Hippocampal formation (tissue), 2 donors: ENCODE measurements at places on chromosomes 7 and 10.

- DNase-seq = no peak
Observed at GRCh38 chr10:71769279-71769823, 4.0 kb downstream of the VSIR start.

DNA sequence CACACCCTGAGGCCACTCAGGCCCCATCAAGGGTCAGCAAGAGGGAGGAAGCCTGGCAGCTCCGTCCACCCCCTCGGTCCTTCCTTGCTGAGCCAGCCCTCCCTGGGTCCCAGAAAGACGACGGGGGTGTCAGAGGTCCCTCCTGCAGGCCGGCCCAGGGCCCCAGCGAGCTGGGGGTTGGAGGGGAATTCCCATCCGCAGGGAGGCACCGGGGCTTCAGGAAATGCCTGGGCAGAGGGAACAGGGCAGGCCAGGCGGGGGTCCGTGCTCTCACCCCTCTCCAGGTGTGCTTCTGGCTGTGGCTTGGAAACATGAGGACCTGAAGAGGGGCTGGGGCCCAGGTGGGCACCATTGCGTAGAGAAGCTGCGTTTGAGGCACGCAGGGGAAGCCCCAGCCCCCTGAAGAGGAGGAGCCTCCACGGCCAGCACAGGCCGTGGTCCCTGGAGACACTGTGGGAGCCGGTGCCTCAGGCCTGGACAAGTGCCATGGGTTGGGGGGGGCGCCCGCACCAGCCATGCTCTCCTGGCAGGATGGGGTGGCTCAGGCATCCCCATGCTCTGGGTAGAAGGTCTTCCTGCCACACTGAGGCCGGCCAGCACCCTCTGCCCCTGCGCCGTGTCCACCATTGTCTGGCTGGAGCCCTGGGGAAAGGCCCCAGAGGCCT, 66.7 kb downstream of the PDGFA start:
- DNase-seq = no peak

DNA sequence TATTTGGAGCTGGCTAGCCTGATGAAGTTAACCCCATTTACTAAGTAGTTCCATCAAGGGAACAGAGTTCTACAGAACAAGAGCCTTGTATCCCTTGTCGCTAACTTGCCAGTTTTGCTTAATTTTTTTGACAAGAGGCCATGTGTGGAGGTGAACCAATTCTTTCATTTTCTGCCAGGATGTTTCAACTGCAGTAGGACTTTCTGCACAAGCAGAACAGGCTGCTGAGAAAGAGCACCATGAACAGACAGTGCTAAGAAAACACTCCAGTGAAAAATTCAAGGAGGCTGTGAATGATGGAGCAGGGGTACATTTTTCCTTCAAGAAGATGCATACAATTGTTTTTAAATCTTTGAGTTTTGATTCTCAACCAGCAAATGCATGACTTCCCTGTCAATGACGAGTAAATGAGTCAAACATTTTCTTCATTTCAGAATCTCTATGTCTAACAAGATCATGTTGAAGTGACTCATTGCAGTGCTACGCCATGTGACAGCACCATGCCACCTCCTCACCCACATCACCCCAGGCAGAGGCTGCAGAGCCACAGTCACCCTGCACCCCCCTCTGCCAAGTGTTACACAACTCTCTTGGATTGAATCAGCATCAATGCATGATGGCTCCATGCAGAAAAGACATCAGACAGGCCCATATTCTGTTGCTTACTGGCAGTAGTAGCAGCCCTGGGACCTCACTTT, 193.1 kb downstream of the COBL start:
- DNase-seq = peak; percentile 66

- no peak for DNase-seq
Observed at GRCh38 chr10:120741396-120741795, 109.8 kb upstream of the WDR11 start.

DNA sequence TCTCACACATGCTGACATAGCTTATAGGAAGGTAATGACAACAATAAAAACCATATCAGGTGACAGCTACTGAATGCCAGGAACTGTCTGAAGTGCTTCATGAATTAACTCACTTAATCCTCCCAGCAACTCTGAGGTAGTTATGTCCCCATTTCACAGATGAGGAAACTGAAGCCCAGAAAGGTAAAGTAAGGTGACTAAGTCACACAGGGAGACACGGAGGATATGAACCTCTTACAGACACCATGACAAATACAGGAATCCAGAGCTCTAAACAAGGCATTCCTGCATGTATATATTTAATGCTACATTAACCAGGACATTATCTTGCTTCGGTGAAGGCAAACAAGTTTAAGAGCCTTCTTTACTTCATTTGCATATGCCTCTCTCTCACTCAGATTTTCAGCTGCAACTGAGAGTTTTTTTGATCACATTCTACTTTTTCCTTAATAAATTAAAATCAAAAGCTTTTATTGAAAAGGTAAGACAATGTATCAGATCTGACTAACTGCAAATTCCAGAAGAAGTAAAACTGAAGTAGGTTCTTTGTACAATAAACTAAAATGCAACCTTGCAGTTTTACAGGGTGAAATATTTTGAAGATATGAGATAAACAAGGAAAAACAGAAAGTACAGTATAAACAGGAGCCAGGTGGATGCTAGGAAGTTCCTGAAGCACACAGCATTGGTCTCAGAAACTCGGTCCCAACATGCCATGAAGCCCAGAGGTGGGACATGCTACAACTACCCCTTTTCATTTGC, 79.5 kb downstream of the SGMS1 start:
- DNase-seq = no peak

- no peak for DNase-seq
Observed at GRCh38 chr7:157508477-157508881, 171.7 kb downstream of the DNAJB6 start.

- DNase-seq = no peak
Observed at GRCh38 chr10:97500297-97500575, 1.5 kb downstream of the UBTD1 start.

DNA sequence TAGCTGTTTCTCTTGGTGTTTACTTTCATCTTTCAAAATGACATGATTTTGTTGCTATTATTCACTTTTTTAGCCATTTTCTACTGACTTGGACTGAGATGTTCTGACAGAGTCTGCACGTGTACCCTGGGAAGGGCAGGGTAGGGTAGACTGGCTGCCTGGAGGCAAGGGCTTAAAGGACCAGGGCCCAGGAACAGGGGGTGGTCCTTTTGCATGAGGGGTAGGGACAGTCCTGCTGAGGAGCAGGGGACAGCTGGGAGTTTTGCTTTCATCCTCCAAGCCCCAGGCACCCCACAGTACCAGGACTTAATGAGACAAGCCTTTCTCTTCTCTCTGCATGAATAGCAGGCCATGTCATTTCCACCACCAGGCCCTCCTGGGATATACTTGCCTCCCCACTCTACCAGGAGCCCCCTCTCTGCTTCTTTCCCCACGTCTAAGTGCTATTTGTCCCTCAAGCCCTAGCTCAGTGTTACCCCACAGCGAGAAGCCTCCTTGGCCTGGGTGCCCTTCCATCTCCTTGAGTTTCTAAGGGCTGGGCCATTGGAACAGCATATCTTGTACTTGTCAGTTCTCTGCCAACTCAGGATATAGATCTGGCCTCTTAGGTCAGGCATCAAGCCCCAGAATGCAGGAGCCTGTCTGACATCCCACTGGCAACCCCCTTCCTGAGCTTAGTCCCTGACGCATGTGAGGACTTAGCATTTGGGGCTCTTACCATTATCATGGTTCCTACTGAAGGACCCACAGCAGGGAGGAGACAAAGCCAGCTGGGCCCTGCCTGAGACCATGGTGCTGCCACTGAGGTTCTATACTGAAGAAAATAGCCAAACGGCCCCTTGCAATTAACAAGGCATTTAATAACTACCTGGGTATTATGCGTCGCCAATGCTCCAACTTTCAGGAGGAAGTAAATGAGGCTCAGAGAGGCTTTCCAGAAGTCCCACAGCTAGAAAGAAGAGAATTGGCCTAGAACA, 78.4 kb upstream of the UNC5B start:
- DNase-seq = no peak

DNA sequence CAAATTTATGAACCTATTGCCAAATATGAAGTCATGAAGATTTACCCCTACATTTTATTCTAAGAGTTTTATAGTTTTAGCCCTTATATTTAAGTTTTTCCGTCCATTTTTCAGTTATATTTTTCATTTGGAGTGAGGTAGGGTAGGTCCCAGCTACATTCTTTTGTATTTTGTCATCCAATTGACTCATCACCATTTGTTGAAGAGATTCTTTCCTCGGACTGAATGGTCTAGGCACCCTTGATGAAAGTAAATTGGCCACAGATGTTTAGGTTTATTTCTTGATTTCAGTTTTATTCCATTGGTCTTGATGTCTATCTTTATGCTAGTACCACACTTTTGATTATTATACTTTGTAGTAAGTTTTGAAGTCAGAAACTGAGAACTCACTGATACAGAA, 22.7 kb downstream of the CYP2C19 start:
- DNase-seq = no peak

- no peak for DNase-seq
Observed at GRCh38 chr7:34756025-34756437, 98.0 kb downstream of the NPSR1 start.

DNA sequence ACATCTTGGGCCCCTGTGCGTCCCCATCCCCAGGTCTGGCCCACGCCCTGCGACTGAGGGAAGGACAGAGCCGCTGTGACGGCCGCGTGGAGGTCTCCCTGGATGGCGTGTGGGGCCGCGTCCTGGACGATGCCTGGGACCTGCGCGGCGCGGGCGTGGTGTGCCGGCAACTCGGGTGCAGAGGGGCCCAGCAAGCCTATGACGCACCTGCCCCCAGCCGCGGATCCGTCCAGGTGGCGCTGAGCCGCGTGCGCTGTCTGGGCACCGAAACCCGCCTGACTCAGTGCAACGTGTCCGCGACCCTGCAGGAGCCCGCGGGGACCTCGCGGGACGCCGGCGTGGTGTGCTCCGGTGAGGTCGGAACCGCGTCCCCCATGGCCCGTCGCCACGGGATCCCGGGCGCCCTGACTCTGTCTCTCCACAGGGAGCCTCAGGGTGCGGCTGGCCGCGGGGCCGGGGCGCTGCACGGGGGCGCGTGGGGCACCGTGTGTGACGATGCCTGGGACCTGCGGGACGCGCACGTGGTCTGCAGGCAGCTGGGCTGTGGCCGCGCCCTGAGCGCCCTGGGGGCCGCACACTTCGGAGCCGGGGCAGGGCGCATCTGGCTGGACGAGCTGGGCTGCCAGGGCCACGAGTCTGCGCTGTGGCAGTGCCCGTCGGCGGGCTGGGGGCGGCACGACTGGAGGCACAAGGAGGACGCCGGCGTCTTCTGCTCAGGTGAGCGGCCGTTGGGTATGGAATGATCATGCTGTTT, 5.9 kb downstream of the SCART1 start:
- DNase-seq = no peak

DNA sequence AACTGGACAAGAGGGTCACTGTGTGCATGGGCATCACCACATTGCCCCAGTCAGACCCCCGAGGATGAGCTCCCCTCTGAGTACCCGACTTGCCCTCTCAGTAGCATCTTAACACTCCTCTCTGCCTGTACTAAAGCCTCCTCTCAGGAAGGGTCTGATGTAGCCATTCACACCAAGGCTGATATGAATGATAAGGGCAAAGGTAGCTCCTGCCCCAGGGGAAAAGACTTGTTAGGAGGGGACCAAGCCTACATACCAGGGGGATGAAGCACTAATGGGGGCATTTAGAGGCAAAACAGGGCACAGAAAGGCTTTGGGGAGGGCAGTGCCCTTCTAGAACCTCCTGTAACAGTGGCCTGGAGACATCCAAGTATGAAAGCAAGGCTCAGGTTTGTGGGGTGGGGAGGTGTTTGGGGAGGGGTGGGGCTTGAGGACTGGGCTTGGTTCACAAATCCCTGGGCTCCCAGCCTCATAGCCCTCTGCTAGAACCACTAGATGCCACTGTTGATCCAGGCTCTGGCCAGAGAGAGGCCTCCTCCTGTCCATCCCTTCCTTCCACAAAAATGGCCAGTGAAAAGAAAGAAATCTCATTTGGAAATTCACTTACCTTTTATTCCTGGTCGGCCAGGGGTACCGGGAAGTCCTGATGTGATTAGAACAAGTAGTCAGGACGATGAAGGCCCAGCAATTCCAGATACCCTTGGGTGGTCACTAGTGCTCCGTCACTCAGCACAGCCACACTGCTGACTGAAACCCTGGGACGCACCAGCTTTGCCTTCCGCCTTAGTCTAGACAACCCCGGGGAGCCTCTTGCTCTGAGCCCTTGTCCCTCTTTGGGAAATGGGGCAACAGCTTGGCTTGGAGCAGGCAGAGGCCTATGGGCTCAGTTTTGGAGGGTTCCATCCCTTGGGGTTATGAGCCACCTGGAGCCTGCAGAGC, 40.3 kb downstream of the COL17A1 start:
- DNase-seq = peak; percentile 59

- DNase-seq = no peak
Observed at GRCh38 chr7:158950914-158951635, 94.7 kb downstream of the DYNC2I1 start.

GRCh38 chr7:43114458-43114780, 2.0 kb downstream of the HECW1 start:
- DNase-seq = no peak

DNA sequence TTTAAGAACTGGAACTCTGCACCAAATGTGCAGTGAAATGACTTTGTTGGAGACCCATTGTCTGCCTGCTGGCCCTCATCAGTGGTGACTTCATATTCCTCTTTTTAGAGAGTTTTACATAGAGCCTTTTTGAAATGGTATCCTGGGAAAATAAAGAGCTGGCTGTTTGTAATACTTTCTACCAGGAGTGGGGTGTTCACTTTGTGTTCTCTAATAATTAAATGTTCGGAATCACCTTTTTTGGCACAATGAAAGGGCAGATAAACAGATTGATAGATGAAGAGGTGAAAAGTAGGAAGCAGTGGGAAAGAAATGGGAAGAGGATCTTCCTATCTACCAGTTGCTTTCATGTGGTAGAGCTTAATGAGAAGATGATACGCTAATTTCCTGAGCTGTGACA, 55.5 kb downstream of the PRPF18 start:
- no peak for DNase-seq

DNA sequence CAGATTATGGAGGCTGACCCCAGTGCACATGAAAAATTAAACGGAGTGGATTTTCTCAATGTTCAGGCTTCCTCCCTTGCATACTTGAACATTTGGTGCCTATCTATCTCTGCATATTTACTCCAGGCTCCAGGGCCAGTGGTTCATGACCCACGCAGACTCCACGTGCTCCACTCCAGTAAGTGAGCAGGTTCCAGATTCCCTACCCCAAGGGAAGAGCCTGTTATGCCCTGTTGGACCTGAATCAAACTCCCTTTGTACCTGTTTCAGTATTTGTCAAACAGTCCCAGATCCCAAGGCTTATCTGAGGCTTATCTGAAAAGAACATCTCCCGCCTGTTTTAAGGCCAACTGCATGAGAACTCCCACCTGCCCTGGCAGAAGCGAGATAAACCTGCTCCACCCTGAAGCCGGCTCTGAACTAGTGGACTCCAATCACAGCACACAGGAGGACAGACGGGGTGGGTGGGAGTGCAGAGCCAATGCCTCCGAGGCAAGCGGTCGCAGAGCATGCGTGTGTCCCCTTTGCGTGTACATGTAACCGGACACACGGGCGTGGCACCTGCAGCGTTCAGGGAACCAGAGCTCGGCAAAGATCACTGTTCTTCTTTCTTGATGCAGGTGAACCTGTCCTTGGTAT, 2.3 kb upstream of the FUOM start:
- DNase-seq = no peak

GRCh38 chr7:41103331-41103730, 599.6 kb downstream of the INHBA start:
- no peak for DNase-seq

GRCh38 chr10:96642973-96643372, 56.2 kb upstream of the TM9SF3 start:
- DNase-seq = no peak

GRCh38 chr10:103986360-103986759, 19.4 kb downstream of the SLK start:
- DNase-seq = no peak

GRCh38 chr10:110260746-110261477, 43.8 kb downstream of the SMNDC1 start:
- no peak for DNase-seq

- DNase-seq = no peak
Observed at GRCh38 chr7:16034353-16034752, 347.9 kb upstream of the MEOX2 start.
